ENCODE measurements at places on chromosomes 5 and 9. TPM values are rescaled to one million over a fixed set of nuclear protein-coding genes. Genes with fewer than 3 reads are reported as not detected.

SVEP1 gene
- 3.8 TPM for total RNA-seq

CAPSL gene
- not detected for total RNA-seq

CDC20B gene
- not detected for total RNA-seq

CNTRL gene
- 1.0 TPM for total RNA-seq

DNA sequence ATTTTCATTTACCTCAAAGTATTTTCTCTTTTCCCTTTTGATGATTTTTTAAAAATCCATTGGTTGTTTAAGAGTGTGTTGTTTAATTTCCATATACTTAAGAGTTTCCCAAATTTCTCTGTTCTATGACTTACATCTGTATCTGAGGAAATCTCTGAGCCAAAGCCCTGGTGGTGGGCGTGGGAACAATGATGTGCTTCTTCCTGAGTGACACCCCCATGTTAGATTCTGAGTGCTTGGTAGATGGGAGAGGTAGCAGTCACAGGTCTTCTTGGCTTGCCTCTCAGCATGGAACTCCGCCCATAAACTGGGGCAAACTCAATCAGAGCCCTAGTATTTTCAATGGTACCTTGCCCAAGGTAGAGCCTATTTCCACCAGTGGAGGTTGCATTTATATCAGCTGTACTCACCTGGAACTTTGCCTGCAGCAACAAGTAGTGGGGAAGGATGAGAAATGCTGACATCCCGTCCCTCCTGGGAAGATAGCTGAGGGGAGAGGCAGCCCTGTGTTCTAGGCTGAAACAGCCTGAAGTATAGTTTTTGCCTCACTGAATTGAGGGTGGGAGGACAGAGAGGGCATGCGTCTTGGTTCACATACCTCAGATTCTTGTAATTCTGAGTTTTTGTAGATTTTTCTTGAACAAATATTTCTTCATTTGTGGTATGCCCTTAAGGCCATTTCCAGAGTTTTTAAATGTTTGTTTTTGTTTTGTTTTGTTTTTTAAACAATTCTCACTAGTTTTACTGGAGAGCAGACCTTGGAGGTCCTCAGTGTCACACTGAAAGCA lies 26.4 kb downstream of the C9orf43 start:
- no peak for DNase-seq

- DNase-seq, result no peak
These were observed 194.8 kb downstream of the AUH start for GRCh38 chr9:91166796-91167366.

DNA sequence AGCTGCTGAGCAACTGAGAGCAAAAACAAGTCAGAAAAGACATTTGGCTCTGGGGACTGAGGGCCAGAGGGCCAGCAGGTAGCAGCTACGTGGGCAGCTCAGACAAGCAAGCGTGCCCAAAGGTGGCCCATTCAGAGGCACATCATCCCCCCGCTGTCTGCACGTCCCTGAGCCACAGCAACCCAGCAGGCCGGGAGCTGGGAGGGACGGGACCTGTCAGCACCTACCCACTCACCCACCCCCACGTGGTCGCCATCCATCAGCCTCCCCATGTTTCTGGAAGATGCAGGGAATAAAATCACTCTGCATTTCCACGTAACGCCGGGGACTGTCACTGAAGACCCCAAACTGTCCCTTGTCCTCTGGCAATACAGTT lies 167.8 kb downstream of the COL23A1 start:
- no peak for DNase-seq

GRCh38 chr5:109762821-109763220 lies 73.1 kb downstream of the MAN2A1 start:
- DNase-seq, result no peak

DNA sequence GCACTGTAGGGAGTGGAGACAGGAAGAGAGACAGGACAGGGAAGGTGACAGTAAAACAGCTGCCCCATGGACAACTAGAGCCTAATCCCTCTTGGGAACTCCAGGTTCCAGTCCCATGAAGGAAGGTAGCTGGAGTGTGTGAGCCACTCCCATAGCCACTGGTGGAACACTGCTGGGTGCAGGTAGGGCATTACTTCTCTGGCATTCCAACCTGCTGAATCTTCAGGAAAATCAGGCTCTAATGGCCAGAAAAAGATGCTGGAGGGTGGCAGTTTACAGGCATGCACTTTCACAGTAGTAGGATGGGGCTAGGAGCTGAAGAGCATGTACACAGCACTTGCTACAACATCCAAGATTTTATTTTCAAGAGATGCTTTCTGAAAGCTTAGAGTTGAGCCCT lies 259.4 kb downstream of the AUH start:
- no peak for DNase-seq

All from gastrocnemius medialis (tissue), 4 donors.